Stimulated activated CD8-positive, alpha-beta memory T cell treated with anti-CD3 and anti-CD28 coated beads, Interleukin-15, amount 100 ng/mL, for 24 hours (primary cell): ENCODE measurements at places on chromosomes 3 and 15.

GRCh38 chr15:95574053-95574452, 756.4 kb upstream of the NR2F2 start:
- DNase-seq: no peak

DNA sequence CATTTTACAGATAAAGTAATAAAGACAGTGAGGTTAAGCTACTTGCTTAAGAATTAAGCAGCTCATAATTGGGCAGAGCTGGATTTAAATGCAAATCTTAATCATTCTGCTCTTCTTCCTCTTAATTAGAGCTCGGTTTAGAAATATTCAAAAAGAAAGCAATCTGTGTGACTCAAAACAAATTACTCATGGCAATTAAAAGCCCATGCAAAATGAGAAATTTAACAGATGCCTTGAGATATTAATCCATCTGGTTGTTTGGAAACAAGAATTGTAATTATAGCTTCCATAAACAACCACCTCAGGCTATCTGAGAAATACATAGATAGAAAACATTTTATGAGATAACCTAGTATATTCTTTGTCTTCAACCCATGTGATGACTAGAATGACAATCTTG, 44.2 kb upstream of the DCBLD2 start:
- no peak for DNase-seq

GRCh38 chr15:34657469-34658127, 74.1 kb upstream of the GOLGA8B start:
- DNase-seq: no peak

GRCh38 chr3:119388577-119388976, 74.8 kb downstream of the TMEM39A start:
- DNase-seq: no peak

DNA sequence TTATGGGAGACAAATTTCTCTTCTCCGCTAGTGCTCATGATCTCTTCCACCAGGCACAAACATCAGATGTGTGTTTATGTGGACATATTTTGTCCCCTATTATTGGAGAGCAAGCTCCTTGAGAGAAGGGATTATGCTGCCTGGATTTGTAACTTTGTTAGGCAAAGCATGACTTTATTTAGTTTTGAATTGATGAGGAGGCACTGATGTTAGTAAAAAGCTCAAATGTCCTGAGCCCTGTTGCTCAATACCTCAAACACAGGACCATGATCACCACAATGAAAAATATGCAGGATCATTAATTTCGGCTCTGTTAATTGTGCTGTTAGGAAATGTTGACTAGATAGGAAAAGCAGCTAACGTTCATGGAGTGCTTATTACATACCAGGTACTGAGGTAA, 29.1 kb downstream of the SCG5 start:
- no peak for DNase-seq

- DNase-seq: no peak
Observed at GRCh38 chr3:36771931-36772330, 7.6 kb upstream of the DCLK3 start.

DNA sequence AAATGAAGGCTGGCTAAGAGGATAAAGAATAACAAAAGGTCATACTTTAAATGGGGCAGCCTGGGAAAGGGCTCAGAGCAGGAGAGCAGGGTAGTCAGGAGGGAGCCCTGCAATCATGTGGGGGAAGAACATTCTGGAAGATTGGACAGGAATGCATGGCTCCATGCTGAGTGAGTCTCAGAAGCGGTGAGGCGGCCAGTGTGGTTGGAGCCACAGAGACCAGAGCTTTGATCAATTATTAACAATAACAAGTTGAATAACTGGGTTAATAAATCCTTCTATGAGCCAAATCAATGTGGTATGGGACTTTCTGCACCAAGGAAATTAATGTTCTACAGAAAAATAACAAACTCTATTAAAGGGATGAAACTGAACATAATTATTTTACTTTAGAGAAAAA, 57.9 kb upstream of the DCUN1D1 start:
- no peak for DNase-seq

GRCh38 chr3:42855219-42855546, 20.5 kb downstream of the CYP8B1 start:
- no peak for DNase-seq

- DNase-seq: no peak
Observed at GRCh38 chr3:145698749-145699148, 462.2 kb downstream of the PLOD2 start.

DNA sequence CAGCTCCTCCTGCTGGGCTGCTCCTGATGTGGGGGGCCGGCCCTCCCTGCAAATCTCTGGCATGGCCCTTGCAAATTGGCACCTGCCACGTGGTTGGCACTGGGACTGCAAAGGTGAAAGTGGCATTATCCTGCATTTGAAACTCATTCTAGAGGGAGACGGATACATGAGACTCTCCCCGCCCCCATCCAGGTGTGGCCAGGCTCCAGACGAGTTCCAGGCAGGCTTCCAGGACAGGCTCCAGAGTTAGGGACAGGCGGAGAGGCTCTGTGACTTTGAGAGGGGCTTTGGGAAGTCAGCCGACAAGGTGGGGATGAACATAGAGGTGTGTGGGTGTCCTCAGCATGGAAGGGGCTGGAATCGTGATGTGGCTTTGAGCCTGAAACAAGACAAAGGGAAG, 178.5 kb downstream of the APBA2 start:
- no peak for DNase-seq

- DNase-seq: peak; percentile 6
Observed at GRCh38 chr3:135895106-135895733, 70.3 kb upstream of the PPP2R3A start.

DNA sequence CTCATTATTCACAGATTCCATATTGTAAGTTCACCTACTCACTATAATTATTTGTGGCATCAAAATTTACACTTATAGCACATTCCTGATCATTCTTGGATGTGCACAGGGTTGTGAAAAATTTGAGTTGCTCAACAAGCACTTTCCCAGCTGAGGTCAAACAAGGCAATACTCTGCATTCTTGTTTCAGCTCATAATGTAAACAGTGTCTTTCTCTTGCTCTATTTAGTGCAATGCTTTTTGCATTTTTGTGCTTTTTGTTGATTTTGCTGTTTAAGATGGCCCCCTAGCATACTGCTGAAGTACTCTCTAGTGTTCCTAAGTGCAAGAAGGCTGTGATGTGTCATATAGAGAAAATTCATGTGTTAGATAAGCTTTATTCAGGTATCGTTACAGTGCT, 66.7 kb upstream of the TNIK start:
- DNase-seq: no peak

DNA sequence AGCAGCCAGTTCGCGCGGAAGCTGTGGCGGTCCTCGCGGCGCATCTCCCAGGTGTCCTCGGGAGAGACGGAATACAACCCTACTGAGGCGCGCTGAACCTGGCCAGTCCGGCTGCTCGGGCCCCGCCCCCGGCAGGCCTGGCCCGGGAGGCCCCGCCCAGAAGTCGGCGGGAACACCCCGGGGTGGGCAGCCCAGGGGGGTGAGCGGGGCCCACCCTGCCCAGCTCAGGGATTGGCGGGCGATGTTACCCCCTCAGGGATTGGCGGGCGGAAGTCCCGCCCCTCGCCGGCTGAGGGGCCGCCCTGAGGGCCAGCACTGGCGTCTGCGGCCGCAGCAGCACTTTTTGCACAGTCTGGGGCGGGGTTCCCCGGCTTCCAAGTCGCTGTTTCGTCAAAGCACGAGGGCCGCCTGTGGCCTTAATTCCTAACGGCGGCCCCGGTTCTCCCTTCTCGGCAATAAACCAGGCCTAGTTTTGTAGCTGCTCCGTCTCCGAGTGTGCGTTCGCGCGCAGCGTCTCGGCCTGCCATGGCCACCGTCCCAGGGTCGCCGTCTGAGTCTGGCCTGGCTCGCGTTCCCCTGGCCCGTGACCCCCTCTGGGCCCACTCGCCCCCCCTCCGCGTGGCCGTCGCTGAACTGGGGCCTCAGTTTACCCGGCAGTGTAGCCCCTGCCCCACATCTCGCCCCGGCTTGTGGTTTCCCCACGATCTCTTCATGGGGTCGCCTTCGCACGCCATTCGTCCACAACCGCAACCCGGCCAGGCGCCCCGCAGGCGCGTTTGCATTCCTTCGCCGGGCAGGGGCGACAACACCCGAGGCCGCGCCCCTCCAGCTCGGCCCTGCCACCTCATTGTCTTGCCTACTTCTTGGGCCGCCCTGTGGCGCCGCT, 30.0 kb downstream of the NBEAL2 start:
- DNase-seq: peak; percentile 50

DNA sequence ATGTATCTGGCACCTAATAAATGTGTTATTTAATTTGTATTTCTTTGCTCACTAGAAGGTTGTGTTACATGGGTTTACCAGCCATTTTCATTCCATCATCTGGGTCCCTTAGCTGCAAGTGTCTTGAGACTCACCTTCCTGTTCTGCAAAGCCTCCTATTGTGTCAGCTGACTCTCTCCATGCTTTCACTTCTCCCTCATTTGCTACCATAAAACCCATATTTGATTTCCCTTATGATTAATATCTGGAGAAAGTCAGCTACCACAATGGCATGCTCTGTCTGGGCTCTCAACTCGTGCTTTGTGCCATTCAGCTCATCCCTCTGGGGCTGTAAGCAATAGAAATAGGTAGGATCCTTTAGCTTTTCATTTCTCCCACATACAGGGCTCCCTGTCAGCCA, 79.5 kb upstream of the EIF1B start:
- no peak for DNase-seq

DNA sequence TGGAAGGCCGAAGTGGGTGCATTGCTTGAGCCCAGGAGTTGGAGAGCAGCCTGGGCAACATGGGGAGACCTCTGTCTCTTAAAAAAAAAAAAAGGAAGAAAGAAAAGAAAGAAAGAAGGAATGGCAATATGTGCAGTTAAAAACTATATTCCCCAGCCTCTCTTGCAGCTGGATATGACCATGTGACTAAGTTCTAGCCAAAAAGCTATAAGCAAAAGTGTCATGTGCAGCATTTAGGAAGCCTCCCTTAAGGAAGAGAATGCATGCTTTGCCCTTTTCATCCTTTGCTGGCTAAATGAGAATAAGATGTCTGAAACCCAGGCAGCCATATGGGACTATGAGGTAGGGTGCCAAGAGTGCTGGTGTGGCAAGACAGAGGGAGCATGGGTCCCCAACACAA, 21.8 kb downstream of the CYP19A1 start:
- DNase-seq: no peak

DNA sequence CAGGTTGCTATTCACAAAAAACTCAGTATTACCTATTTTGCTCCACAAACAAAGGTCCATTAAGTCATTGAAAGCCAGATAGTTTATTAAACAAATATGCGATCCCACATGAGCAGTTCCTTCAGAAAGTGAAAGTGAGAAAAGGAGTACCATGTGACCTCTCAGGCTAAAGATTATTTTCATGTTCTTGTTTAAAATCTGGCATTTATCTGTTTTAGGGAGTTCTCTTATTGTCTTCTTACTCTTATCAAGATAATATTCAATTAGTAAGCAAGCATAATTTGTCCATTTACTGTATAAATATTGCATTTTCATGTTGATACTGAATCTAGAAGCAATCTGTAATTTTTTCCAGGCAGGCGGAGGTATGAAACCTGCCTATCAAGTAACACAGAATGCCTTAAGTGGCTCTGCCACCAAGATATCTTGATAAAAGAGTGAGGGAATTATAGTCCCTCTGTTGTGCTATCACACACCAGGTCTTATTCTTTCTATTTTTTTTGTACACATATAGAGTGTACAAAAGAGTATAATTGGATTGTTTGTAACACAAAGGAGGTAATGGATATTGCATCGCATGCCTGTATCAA, 20.1 kb upstream of the PLSCR5 start:
- no peak for DNase-seq

GRCh38 chr3:195397524-195397923, 45.3 kb downstream of the ACAP2 start:
- DNase-seq: no peak

DNA sequence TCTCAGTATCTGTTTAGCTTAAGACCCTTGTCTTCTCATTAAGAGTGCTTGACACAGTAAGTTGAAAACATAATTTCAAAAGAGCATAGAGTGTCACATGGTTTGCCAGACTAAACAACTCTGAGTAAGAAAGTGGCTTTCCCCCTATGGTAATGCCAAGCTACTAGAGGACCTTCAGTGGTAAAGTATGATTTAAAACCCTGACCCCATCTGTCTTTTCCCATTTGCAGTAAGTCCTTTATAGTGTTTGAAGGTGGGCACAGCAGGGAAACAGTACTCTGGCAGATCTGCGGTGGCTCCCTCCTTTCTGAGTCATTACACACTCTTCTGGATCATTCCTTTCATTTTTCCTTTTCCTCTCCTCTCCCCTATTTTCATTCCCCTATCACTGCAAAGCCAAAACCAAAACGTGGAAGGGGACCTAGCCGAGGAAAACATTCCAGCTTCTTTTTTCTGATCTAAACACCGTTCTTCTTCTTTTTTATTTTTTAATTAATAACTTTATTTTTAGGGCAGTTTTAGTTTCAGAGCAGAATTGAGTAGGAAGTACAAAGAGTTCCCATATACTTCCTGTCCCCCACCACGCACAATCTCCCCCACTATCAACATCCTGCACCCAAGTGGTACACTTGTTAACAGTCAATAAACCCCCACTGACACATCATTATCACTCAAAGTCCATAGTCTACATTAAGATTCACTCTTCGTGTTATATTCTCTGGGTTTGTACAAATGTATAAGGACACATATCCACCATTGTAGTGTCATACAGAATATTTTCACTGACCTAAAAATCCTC, 74.7 kb downstream of the PPARG start:
- no peak for DNase-seq

GRCh38 chr3:52176180-52176752, 21.7 kb upstream of the ALAS1 start:
- DNase-seq: no peak

GRCh38 chr15:48486228-48486627, 155.0 kb downstream of the DUT start:
- DNase-seq: no peak

- no peak for DNase-seq
Observed at GRCh38 chr15:78685925-78686324, 44.9 kb upstream of the CHRNB4 start.

GRCh38 chr3:155553780-155554179, 191.1 kb downstream of the PLCH1 start:
- DNase-seq: no peak
